ENCODE measurements at places on chromosomes 4 and X.

DNA sequence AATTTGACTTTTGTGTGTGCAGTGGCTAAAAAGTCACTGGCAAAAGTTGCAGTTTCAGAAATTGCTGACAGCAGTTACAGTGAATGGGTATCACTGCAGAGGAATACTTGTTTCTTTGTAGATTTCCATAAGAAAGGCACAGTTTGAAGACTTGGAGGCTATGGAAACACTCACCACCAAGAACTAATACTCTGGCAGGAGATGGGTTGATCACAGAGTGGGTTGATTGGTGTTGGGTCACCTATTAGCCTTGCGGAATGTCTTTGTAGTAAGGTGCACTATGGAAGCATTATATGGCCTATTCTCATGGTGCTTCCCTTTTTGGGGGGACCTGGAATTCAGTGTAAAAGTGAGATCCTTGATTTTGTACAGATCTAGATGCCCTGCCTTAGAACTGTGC, 502.8 kb downstream of the CFAP47 start:
- no peak for DNase-seq

- DNase-seq = no peak
Measured at GRCh38 chrX:97538745-97539144, 655.0 kb downstream of the RPA4 start.

DNA sequence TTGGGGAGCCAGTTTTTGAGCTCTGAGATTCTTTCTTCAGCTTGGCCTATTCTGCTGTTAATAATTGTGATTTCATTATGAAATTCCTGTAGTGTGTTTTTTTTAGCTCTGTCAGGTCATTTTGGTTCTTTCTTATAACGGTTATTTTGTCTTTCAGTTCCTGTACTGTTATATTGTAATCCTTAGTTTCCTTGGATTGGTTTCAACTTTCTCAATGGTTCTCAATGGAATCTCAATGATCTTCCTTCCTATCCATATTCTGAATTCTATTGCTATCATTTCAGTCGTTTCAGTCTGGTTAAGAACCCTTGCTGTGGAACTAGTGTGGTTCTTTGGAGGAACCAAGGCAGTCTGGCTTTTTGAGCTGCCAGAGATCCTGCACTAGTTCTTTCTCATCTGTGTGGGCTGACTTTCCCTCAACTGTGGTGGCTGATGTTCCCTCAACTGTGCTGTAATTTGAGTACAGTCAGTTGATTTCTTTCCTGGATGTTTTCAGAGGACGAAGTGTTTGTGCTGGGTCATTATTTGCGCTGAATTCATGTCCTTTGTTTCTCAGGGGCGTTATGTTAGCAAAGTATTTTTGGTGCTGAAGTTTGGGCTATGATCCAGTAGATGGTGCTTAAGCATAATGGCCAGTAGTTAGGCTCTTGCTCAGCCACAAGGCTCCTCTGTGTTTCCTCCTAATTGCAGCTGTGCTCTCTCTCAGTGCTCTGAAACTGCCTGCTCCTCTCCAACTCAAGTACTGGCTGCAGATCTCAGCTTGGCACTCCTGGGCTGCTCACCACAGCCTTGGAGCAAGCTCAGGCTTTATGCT, 27.5 kb downstream of the ENPEP start:
- peak; percentile 31 for DNase-seq

- peak; percentile 49 for DNase-seq
Measured at GRCh38 chr4:8267077-8267476, 2.5 kb upstream of the HTRA3 start.

DNA sequence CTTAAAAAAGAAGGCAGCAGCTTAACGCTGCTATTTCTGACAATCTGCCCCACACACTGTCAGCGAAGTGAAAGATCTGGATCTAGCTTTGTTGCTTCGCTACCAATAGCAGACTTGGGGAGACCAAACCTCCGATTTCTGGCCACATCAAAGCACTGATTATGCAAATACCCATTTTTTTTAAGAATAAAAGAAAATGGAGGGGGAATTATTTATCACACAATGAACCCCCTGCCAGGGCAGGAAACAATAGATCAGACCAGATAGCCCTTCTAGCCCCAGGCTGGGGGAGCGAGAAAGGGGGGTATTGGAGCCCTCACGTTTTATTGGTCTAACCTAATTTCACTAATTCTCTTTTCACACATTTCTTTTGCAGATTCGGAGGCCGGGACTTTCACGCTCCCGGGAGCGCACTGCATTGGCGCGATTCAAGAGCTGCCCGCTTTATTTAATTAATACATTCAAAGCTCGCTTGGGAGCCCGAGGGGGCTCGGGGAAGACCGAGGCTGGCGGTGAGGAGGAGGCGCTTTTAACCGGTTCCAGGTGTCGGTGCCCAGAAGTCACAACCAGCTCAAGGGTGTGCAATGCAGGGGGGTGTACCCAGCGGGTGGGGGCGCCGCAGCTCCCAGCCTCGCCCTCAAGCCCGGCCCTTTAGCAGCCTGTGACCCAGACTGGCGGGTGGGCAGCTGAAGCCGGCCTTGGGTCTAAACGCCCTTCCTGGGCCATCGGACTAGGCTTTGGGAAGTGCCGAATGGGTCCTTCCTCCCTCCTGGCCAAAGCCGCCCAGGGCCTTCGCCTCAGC, 5.5 kb downstream of the NEUROG2 start:
- DNase-seq = no peak

GRCh38 chrX:139191746-139192385, 338.7 kb upstream of the F9 start:
- no peak for DNase-seq

GRCh38 chr4:30716681-30717207, 3.4 kb upstream of the PCDH7 start:
- DNase-seq = peak; percentile 51

DNA sequence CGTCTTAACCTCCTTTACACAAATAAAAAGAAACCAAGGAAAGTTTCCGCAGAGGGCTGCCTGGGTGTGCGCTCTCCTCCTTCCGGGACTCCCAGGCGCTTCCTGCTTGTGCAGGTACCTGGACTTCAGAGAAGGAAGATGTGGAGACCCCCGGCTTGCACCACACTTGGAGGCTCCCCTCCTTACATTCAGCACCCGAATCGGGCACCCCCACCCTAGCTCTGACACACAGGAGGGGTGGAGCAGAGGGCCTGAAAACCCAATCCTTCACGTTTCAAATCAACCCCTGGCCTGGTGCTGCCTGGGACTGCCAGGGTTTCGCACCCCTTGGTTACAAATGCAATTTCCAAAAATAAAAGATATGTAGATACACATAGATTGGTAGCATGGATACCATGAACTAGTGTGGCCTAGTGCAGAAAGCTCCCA, 3.1 kb downstream of the NKX3-2 start:
- DNase-seq = no peak

Data from fibroblast of upper back skin (primary cell).